Immature natural killer cell (primary cell): ENCODE measurements at places on chromosomes 12 and 14.

- no peak for DNase-seq
Measured at GRCh38 chr12:80118565-80119324, 19.4 kb downstream of the OTOGL start.

DNA sequence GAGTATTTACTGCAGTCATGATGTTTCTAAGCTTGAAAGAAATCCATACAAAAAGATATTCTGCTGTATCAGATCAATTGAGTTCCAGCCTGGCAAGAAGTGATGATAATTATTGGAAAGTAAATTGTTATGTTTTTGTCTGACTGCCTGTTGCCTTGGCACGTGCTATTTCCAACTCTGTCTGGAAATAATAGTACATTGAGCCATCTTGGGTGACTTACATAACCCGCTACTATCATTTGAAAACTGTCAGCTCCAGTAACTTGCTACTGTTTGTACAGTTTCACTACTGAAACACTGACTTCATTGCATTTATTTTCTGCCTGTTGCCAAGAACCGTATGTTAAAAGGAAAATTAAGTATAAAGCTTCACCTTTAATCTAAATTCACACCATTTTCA, 318.6 kb downstream of the ITPR2 start:
- no peak for DNase-seq

DNA sequence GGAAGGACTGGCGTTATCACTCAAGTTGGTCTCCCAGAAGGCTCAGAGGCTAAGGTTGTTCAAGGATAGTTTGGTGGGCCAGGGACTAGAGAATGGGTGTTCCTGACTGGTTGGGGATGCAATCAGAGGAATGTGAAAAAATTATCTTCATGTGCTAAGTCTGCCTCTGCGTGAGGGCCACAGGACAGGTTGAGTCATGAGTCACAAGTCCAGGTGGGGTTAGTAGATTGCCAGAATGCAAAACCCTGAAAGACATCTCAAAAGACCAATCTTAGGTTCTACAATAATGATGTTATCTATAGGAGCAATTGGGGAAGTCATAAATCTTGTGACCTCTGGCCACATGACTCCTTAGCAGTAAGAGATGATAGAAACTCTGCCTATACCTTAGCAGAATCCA, 220.1 kb upstream of the EEA1 start:
- no peak for DNase-seq

DNA sequence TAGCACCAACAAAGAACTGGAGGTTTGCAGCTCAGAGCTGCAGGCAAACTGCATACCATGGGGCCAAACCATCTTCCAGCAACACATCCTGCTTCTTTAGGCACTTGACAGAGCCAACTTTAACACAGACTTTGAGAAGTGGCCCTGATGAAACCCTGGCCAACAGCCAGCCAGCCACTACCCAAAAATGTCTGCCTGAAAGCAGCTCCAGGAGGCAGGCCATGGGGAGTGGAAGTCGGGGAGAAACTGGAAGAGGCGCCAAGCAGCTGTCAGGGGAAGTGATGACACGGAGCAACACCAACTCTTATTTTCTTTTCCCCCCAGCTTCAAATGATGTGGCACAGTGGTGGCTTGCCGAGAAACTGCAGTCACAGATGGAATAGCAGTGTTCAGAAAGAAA, 110.9 kb upstream of the PLXNC1 start:
- DNase-seq, result no peak

GRCh38 chr14:22418631-22419030, 170.4 kb downstream of the DAD1 start:
- DNase-seq, result peak; percentile 66

DNA sequence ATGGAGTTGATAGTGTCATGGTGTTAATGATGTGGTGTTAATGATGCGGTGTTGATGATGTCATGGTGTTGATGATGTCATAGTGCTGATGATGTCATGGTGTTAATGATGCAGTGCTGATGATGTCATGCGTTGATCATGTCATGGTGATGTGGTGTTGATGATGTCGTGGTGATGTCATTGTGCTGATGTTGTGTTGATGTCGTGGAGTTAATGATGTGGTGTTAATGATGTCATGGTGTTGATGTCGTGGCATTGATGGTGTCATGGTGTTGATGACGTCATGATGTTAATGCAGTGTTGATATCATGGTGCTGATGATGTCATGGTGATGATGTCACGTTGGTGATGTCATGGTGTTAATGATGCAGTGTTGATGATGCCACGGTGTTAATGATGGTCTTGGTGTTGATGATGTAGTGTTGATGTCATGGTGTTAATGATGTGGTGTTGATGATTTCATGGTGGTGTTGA, 49.1 kb upstream of the RIMBP2 start:
- no peak for DNase-seq

GRCh38 chr12:25034676-25035075, 85.8 kb upstream of the BCAT1 start:
- no peak for DNase-seq

GRCh38 chr12:52342781-52343490, 21.7 kb upstream of the KRT83 start:
- no peak for DNase-seq

GRCh38 chr14:74720526-74720925, 7.6 kb downstream of the FCF1 start:
- DNase-seq, result no peak

- no peak for DNase-seq
Measured at GRCh38 chr14:89036371-89036770, 211.9 kb downstream of the TTC8 start.

DNA sequence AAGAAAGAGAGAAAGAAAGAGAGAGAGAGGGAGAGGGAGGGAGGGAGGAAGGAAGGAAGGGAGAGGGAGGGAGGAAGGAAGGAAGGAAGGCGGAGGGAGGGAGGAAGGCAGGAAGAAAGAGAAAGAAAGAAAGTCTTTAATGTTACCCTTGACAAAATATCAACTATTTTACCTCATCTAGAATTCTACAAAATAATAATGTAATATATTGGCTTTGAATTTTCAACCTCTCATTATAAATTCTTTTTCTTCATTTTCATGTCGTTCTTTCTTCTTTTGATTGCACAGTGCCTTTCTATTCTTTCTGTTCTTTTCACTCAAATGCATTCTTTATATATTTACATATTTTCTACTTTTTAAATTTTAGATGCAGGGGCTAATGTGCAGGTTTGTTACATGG, 59.5 kb upstream of the GARIN2 start:
- DNase-seq, result no peak

- no peak for DNase-seq
Measured at GRCh38 chr12:112401054-112401453, 8.4 kb downstream of the RPL6 start.

DNA sequence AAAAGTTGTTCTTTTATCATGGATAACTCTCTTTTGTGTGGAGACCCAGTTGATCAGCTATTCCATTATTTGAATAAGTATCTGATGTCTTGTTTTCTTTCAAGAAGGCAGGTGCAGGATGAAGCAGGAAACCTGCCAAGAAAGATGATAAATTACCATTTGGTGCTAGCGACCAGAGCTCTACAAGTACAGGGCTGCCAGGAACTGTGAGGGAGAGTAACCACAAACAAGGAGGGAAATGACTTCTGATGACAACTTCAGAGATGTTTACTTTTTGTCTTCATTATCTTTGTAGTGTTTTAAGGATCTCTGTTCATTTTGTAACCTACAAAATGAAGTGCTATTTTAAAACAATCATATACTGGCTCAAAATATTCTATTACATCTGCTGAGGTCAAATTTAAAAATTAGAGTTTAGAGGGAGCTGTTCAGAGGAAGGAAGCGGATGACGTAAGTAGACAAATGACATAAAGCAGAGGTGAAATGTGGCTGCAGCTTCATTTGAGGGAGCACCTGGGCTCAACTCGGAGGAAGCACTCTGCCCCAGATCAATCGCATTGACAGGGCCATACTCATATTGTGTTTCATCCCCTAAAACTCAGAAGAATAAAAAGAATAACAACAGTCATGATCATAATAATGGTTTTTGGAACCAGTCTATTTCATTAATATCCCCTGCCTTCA, 226.8 kb downstream of the C12orf42 start:
- DNase-seq, result no peak
